ENCODE measurements at places on chromosomes 6 and 20. TPM values are rescaled to one million over a fixed set of nuclear protein-coding genes. Genes with fewer than 3 reads are reported as not detected.

DNA sequence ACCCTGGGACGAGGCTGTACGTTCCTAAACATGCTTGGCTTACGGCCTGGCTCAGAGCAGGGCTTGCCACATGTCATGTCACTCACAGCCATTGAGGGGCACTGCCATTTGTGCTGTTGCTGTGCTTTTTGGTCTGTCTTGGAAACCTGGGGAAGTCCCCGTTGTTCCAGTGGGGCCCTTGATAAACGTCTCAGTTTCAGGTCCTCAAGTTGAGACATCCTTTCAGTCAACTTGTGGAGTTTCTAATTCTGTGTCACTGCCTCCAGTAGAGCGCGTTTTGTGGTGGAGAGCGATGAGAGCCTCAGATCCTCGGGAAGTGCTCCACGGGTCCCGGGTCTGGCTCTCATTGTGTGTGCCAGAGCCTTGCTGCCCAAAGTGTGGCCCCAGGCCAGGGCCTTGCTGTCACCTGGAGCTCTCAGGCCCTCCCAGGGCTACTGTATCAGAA lies 43.0 kb upstream of the CCR6 start:
- no peak for DNase-seq

GRCh38 chr6:94289131-94289530 lies 869.8 kb upstream of the EPHA7 start:
- DNase-seq, result no peak

Gene ABCF1
- total RNA-seq, result 77.8 TPM

- DNase-seq, result no peak
Observed at GRCh38 chr6:89555806-89556205, 82.7 kb downstream of the LYRM2 start.

DNA sequence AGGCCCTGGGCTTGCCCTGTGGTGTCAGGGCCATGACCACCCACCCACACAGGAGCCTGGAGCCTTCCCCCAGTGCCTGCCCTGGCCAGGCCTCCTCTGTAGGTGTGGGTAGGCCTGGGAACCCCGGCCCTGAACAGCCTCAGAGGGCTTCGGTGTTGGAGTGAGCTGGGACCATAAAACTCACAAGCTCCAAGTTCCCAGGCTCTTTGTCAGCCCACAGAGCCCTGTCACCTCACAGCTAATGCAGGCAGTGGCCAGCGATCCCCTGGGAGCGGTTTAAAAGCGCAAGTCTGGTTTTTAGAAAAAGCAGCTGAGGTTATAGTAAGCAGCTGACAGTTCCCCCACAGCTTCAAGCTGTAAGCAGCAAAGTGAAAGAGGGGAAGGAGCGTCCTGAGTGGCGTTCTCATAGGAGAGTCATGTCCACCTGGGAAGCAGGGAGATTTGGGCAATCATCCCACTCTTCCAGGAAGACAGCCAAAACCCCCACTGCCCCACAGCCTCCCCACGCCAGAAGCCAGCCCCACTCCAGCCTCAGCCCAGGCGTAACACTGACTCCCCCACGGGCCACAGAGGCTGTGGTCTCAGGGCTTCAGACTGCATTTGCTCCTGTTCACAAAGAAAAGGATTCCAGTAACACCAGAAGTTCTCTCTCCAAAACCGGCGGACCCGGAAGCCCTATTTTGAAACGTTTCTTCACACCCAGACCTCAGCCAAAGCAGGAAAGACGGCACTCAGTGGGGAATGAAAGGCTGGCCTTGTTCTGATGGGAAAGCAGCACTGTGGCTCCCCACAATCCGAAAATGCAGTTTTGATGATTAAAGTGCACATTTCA lies 34.3 kb upstream of the FOXC1 start:
- DNase-seq, result no peak

- DNase-seq, result no peak
Observed at GRCh38 chr6:3230900-3231246, 3.4 kb upstream of the TUBB2B start.

DNA sequence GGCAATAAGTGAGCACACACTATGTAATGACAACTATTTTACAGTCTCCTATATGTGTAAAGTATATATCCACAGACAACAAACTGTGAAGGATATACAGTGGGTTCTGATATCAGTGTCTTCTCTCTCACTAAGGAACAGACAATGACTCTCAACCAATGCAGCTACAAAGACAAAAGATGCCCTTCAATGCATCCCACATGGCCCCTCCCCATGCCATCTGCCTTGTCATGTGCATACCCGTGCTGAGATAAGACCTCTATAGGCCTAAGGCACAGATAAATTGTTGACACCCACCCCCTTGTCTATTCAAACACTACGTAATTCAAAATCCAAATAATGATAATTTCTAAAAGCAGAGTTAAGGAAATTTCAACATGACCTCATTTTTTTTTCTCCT lies 1123.5 kb upstream of the MAP3K7 start:
- DNase-seq, result no peak

GRCh38 chr6:20744911-20745557 lies 210.8 kb downstream of the CDKAL1 start:
- no peak for DNase-seq

DNA sequence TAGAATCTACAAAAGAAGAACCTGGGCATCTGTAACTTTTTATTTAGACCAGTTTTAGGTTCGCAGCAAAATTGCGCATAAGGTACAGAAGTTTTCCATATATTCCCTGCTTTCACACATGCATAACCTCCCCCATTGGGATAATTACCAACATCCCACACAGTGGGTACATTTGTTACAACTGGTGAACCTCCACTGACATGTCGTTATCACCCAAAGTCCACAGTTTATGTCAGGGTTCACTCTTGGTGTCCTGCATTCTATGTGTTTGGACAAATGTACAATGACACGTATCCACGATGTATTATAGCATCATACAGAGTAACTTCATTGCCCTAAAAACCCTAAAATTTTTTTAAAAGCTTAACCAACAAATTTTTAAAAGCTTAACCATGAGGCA lies 109.7 kb downstream of the SMLR1 start:
- no peak for DNase-seq

GRCh38 chr6:161748535-161749416 lies 474.9 kb upstream of the AGPAT4 start:
- peak; percentile 43 for DNase-seq

Gene ENPP5
- total RNA-seq, result not detected

DNA sequence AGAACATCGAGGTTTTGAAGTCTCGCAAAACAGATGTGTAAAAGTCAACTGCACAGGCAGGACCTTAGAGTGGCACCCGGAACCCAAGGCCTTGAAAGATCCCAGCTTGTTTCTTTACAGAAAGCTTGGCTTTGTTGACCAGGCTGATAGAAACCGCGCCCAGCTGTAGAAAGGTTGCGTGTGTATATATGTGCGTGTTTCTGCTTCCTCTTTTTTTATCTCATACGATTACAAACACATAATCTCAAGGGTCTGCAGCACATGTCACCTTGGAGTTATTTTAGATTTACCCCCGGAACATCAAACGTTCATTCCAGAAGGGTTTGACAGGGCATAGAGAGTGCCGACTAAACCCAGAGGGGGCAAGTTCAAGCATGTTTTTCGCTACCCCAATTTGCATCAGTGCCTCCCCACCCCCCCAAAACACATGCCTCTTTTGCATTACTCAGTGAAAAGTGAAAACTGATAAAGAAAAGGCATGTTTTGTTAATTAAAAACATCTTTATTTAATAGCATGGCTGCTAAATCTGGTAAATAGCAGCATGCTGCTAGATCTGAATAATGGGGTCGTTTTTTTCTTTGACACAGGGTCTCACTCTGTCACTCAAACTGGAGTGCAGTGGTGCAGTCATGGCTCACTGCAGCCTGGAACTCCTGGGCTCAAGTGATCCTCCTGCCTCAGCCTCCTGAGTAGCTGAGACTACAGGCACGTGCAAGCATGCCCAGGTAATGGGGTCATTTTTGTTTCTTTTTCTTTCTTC lies 33.2 kb upstream of the NCOA3 start:
- no peak for DNase-seq

DNA sequence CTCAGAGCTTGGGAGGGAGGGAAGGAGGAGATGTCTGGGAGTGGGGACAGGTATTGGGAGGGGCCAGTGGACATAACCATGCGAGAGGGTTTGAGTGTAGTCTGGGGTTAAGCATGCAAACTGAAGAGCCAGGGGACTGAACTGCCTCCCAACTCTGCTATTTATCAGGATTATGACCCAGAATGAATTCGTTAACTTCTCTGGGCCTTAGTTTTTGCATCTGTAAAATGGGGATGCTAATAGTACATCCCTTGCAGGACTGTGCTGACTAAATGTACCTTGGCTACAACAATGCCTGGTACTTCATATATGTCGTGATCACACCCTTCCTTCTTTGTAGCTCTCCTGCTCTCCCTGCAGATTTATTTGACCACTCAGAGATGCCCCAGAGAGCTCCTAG lies 83.6 kb downstream of the MDGA1 start:
- no peak for DNase-seq

Gene HIVEP2
- 5.8 TPM for total RNA-seq

Gene SOX18
- 0.11 TPM for total RNA-seq

- no peak for DNase-seq
Observed at GRCh38 chr20:36761125-36761524, 12.4 kb downstream of the DSN1 start.

DNA sequence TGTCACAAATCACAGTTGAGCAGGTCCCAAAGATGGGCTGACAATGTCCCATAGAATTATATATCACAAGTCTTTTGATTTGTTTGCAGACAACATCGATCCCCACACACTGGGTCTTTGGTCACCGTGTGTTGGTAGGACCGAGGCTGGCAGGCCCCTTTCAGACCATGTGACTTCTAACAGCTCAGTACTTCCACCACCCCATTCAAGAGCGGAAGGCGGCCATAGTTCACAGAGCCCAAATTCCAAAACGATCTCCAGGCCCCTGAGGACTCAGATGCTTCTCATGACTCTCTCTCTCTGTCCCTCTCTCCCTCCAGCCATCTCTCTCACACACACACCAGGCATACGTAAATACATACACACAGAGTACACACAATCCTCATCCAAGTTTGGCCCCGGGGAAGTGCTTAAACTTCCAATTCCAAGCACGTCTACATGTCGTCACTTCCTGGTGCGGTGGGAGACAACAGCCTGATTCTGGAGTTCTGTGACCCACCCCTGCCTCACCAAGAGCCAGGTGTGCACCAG lies 155.9 kb upstream of the INSM1 start:
- DNase-seq, result no peak

DNA sequence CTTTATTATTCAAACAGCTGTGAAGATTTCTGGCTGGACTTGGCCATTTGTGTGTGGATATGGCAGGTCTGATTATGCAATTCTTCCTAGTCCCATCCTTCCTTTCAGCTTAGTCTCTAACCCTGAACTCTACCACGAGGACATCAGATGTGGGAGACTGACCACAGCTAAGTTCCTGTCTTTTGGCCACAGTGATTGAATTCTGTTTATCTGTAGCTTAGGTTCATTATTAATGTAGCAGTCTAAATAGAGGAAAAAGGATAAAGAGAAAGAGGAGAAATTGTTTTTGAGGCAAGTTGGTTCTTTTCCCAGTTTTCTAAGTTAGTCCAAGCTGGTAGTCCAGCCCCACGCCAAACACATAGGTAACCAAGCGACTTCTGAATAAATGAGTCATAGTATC lies 598.9 kb downstream of the RFPL4B start:
- no peak for DNase-seq

DNA sequence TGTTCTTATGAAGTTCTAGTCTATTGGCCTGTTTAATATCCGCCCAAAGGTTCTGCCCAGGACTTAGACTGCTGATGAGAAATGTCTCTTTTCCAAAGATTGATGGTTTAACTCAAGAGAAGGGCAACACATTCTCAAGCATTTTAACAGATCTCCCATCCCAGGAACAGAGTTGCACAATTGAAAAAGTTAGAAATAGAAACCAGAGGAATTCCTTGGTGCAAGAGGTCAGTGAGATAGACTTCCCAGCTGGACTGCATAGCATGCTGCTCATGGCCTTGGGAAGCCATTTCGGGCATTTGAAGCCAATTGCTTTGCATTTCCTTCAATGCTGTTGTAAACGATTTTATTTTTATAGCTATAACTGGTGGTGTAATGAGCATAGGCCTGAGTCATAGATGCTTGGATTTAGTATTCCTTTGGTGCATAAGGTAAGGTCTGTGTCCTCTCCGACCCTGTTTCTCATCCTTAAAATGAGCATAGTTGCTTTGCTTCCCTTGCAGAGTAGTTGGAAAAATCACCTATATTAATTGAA lies 292.2 kb upstream of the JAG1 start:
- no peak for DNase-seq

Gene FAM184A
- 0.03 TPM for total RNA-seq

GRCh38 chr6:70549327-70549726 lies 17.4 kb upstream of the SDHAF4 start:
- no peak for DNase-seq

- no peak for DNase-seq
Observed at GRCh38 chr6:70790483-70791224, 123.0 kb downstream of the SMAP1 start.

DNA sequence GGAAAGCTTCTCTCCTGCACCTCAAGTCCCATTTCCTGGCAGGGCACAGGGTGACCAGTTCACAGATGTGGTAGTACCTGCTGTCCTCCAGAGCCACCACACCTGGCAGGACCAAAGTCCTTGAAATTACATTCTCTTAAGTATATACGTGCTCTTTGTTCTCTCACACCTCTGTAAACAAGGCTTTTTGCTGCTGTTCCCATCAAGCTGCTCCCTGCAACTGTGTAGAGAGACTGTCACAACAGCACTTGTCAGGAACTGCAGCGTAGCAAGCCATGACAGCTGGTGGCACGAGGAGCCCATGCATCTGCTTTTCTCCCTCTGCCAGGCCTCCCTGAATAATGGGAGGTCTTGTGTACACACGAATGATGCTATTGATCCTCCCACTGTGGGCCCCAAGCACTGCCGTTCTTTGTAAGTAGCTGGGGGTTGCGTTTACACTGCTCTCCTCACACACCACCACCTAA lies 431.8 kb downstream of the CD83 start:
- no peak for DNase-seq

- no peak for DNase-seq
Observed at GRCh38 chr20:31720486-31721407, 1.9 kb downstream of the BCL2L1 start.

Gene MYO6
- 6.4 TPM for total RNA-seq

Gene ESR1
- total RNA-seq, result 0.03 TPM

DNA sequence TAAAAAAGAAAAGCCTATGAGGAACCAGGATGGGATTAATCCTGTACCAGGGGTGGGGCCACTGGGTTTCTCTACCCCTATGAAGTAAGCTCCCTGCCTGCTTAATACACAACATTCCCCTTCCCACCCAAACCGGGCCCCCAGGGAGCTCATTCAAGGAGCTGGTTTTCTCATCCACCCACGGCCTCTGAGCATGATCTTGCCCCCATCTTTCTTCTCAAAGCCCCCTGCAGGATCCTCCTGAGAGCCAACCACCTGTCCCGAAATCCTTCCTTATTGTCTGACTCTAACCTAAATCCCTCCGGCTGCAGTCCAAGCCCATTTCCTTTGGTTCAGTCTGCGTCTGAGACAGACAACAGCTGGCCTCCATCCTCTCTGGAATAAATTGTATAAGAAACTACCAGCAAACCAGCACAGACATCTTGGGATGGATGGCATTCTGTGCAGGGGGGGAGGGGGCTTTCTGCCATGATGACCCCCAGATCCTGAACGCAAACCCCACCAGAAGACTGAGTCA lies 21.0 kb downstream of the KCNK5 start:
- no peak for DNase-seq

GRCh38 chr20:53859684-53860083 lies 210.7 kb downstream of the BCAS1 start:
- DNase-seq, result no peak

- DNase-seq, result no peak
Observed at GRCh38 chr20:20710443-20711315, 1.8 kb downstream of the RALGAPA2 start.

Measured in HT1080 (cell line).